ENCODE measurements at places on chromosomes 2 and 18.
A peak's percentile ranks its signal among the peaks of the same experiment; 100 is the strongest.

DNA sequence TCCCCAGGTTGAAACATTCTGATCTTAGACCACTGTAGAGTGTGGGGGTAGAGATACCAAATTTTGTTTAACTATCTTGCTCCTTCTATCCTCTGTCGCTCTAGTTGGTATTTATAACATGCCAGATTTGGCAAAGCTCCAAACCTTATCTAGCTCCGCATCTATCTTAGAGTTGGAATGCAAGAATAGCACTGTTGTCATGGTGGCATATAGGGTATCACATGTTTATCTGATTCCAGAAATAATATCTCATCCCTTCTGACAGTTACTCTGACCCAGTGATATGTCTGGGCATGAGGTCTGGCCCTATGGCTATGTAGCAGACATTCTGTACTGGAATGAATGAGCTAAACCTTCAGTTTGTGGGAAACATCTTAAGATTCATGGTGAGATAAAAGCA is 51.7 kb downstream of the CABYR start:
- no peak for DNase-seq

DNA sequence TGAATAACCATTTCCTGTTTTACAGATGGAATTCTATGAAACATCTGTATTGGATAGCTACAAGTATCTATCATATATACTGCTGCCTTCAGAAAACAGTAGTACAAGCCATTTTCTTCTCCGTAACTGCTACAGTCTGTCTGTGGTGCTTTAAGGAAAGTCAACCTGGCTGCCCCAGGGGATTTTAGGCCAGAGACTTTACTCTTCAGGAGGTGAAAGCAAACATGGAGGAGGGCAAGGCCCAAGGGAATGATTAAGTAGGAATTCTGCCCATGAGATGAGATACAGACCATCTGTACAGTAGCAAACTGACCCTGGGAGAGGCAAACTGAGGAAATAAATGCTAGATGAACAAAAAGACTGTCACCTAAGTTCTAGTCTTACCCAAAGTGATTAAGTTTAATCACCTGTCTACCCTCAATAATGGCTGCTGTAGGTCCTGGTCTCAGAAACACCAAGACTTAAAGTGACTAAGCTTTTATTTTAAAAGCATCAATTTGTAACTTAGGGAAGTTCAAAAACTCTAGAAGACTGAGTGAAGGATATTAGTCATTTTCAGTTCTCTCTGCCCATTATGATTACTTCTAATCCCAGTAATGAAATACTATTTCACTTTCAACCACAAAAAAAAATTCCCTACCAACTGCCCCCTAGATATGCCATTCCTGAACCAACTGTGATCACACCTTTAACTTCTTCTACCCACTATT is 14.8 kb downstream of the MBD2 start:
- no peak for DNase-seq

DNA sequence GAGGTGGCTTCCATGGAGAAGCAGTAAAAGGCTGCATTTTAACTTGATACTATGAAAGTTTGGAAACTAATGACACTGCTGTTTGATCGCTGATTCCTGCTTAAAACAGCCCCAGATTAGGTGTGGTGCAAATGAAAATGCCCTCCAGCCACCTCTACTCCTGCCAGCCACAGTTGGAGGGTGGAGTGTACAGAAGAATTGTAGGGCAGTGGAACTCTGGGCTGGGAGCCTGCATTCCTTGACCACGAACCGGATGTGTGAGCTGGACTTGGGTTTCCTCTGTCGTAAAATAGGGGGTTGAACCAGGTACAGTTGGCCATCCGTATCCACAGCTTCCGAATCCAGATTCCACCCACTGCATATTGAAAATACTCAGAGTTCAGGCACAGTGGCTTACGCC is 84.6 kb upstream of the RFX8 start:
- no peak for DNase-seq

- DNase-seq: no peak
Measured at GRCh38 chr2:192381082-192381481, 186.3 kb upstream of the TMEFF2 start.

DNA sequence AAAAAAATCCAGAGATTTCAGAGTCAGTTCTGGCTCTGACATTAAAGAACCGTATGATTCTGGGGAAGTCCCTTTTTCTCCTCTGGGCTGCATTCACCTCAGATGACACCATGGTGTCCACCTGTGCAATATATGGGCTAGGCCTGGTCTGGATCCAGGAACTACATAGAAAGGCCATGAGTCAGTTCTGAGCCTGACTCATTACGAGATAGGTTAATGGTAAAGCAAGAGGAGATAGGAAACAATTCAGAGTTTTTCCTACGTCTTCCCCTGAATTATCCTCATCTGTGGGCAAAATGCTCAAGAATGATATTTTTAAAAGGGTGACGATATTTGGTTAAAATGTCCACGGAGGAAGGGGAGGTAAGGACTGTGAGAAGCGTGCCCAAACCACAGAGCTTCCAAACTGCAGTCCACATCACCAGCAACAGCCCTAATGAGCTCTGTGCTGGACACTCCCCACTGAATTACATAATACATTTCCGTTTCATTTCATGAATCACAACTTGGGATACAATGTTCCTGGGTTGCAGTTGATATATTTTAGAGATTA is 180.1 kb upstream of the OSR1 start:
- DNase-seq: peak; percentile 94

DNA sequence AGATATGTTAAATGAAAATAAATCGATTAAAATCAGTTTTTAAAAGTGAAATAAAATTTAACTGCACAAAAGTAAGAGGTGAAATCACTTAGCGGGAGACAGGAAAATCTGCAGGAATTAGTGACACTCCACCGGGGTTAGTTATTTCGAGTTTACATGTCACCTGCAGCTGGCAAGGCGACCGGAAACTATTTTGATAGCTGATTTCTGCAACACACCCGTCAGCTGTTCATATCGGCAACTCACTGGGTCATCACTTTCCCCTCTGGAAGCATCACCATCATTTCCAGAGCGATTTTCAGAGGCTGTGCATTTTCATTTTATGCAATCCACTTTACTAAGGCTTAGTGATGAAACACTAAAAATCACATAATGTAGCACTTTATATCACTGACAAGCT is 52.9 kb downstream of the PXDN start:
- no peak for DNase-seq

GRCh38 chr2:15692551-15693377 is 101.1 kb downstream of the DDX1 start:
- DNase-seq: no peak

GRCh38 chr2:48482313-48482712 is 47.6 kb upstream of the STON1 start:
- DNase-seq: no peak

DNA sequence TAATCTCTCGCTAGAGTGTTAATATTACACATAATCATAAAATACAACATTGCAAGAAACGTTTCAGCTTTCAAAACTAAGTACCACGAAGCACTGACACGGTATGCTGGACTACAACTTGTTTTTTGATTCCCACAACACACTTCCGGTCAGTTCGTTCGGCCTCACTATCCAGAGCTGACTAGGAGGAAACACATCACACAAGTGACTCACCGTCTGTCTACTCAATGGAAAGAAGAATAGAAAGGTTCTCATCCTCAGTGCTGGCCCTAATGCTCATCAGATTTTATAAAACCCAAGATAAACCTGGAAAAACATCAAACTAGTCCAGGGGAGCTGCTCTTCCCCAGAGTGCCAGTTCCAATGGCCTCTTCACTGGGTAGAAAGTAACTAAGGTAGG is 42.9 kb downstream of the ZNF385B start:
- no peak for DNase-seq

GRCh38 chr2:37836270-37836669 is 88.8 kb upstream of the RMDN2 start:
- DNase-seq: no peak

DNA sequence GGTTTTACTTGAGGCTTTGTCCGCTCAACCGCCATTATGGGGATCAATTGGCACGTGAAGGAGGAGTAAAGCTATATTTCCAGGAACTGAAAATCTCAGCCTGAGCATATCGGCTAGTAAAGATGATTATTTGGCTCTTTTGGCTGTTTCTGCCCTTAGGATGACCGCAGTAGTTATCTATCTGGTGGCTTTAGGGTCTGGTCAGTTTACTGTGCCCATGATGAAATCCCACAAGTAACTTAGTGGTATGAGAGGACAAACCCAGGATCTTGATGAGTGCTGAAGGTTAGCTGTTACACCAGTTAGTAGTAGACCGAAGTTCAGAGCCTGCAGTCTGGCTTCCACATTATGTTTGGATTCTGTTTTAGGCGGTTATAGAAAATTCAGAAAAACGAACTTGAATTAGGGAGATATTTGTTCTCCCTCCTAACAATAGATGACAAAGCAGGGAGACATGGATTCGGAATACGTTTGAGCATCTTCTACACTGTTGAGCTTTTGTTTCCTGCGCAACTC is 1.2 kb downstream of the MAT2A start:
- no peak for DNase-seq

- DNase-seq: no peak
Measured at GRCh38 chr2:233020454-233020853, 7.4 kb upstream of the NGEF start.

GRCh38 chr2:137638932-137639331 is 325.3 kb upstream of the HNMT start:
- no peak for DNase-seq

DNA sequence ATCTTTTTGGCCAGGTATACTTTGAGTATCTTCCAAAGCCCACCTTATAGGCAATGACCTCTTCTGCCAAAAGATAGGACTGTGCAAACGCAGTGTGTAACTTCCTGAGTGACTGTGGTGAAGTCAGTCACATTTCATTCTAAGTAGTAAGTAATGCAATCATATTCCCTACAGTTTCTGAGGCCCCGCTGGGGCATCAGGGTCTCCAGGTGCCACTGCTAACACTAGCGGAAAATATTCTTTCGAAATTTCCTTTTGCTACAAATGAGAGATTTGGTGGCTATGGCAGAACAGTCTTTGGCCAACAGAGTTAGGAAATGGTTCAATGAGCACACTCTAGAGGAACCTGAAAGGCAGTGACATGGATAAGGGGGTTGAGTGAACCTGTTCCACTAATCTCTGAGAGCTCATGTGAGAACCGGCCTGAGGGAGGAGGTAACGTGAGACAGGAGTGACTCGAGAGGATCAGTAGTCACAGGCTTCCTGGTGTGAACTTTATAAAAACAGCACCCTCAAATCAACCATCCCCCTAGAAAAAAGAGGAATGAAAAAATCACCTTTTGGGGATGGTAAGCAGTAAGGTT is 102.6 kb upstream of the LPIN2 start:
- no peak for DNase-seq

DNA sequence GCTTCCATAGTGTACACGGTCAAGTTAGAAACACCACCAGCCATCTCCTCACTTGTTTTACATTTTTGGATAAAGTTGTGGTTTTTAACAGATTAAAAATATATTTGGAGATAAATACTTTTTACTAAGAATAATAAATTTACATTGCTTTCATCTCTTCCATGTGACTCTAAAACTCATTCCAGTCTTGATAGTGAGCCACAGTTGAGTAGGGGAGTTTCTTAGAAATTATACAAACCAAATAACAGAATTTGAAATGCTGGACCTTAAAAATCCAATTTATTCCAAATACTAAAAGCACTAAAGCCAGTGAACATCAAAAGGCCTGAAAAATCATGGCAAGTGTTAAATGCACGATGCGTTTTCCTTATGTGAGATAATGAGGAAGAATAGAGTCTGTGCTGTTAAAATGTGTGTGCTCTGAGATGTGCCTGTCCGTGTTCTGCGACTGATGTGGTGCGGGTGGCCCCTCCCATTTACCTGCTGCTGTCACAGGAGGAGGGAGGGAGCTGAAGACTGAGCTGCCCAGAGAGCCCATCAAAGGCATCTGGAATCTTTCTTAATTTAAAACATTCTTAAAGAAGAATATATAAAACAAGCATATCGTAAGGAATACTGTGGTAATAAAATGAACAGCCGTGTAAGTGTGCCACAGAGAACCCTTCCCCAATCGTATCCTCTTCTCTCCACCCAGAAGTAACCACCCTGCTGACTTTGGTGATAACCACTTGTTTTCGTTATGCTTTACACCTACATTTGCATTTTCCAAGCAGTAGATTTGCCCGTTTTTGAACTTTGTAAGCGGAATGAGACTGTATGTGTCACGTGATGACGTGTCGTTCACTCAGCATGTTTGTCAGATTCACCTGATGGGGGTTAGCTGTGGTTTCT is 57.0 kb upstream of the TXNDC2 start:
- no peak for DNase-seq

GRCh38 chr2:157489983-157490382 is 46.1 kb upstream of the CYTIP start:
- DNase-seq: no peak
